ENCODE measurements at places on chromosomes 16 and 17. TPM values are rescaled to one million over a fixed set of nuclear protein-coding genes. Genes with fewer than 3 reads are reported as not detected.
A peak's percentile ranks its signal among the peaks of the same experiment; 100 is the strongest.

- peak; percentile 8 for DNase-seq
Measured at GRCh38 chr17:30965686-30966085, 5.2 kb upstream of the RNF135 start.

- no peak for DNase-seq
Measured at GRCh38 chr16:85888405-85889331, 10.3 kb upstream of the IRF8 start.

DNA sequence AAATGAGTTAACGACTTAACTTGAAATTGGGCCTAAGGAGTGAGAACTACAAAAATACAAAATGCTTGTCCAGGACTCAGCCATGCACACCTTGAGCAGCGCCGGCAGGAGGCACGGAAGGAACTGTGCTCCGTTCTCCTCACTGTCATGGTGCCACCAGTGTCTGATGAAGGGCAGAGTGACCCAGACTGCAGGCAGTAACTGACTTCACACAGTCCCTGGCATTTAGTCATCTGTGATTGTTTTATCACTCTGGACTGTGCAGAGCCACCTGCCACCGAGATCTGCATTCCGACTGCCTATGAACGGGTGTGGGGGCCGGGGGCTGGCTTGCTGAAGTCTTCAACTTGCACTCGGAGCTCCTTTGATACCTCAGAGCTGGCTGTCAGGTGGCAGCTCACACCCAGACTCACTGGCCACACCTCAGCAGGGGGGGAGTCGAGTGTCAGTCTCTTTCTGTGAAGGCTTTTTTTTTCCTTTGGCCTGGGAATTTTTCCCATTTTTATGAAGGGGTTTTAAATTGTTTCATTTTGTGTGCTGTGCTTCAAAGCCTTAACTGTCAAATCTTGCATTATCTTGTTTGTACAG is 20.2 kb upstream of the ENDOV start:
- no peak for DNase-seq

- no peak for DNase-seq
Measured at GRCh38 chr17:3739422-3740124, 15.9 kb downstream of the HASPIN start.

The CMIP gene
- 8.6 TPM for total RNA-seq

DNA sequence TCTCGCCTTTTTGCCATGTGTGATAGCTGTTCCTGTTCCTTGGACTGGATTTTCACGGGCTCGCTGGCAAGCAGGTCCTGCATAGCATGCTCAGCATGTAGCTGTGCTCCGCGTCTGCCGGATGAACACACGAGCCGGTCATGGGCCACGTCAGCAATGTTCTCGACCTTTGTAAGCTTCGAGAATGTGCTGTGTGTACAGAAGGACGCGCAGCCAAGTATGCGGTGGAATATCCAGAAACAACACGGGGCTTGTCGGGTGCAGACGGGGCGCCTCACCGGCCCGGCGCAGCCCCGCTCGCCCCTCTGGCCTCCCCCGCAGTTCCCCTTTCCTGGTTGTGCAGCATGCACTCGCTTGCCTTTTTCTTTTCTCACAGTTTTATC is 42.2 kb downstream of the RPTOR start:
- peak; percentile 30 for DNase-seq

The CX3CL1 gene
- total RNA-seq = 10.9 TPM

DNA sequence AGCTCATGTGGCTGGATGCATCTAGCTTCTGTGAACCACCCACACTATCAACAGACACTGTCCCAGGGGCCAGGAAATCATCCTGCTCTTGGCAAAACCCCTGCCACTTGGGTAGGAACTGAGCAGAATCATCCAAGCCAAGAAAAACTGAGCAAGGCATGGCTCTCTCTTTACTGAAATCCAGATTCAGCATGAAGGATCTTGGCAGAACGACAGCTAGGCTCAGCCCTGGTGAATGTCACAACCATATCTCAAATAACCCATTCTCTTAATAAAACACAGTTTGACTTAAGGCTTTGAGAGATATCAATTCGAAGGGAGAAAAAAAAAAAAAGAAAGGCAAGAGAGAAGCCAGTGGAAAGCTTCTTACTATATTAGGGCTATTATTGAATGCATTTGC is 72.2 kb downstream of the MAF start:
- no peak for DNase-seq

The WNK4 gene
- 0.30 TPM for total RNA-seq

- DNase-seq = peak; percentile 53
Measured at GRCh38 chr17:81990836-81991683, 13.6 kb downstream of the ASPSCR1 start.

The SLC47A1 gene
- total RNA-seq = 56.1 TPM

DNA sequence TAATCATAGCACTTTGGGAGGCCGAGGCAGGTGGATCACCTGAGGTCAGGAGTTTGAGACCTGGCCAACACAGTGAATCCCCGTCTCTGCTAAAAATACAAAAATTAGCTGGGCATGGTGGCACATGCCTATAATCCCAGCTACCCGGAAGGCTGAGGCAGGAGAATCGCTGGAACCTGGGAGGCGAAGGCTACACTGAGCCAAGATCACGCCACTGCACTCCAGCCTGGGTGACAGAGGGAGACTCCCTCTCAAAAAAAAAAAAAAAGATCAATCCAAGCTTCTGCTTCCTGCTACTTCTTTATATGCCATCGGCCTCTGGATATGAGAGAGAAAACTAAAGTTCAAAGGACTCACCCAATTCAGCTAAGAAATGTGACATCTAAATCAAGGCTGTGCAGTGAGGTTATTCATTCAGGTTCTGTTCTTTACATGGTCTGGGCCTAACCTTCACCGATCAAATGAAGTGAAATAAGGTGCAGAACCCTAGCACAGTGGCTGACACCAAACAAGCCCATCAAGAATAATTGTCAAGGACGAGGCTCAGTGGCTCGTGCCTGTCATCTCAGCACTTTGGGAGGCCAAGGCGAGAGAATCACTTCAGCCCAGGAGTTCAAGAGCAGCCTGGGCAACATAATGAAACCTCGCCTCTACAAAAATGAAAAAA is 25.6 kb downstream of the ZP2 start:
- DNase-seq = no peak

- DNase-seq = no peak
Measured at GRCh38 chr16:50692999-50693781, at the start of gene NOD2. NOD2 (plus strand) TSS chr16:50693606; CDS start chr16:50699496, 5,890 bp downstream.

The CCL7 gene
- 0.28 TPM for total RNA-seq

The C17orf107 gene
- not detected for total RNA-seq

GRCh38 chr16:183005-183404 is 2.7 kb downstream of the HBQ1 start:
- DNase-seq = no peak

- no peak for DNase-seq
Measured at GRCh38 chr16:6728381-6728780, 604.3 kb upstream of the RBFOX1 start.

GRCh38 chr17:35738519-35739133 is 7.2 kb downstream of the RASL10B start:
- no peak for DNase-seq

- no peak for DNase-seq
Measured at GRCh38 chr17:74118504-74118903, 85.0 kb upstream of the RPL38 start.

- DNase-seq = no peak
Measured at GRCh38 chr17:11690681-11691080, 92.4 kb downstream of the DNAH9 start.

GRCh38 chr16:85252014-85252413 is 139.7 kb upstream of the CIBAR2 start:
- DNase-seq = no peak

DNA sequence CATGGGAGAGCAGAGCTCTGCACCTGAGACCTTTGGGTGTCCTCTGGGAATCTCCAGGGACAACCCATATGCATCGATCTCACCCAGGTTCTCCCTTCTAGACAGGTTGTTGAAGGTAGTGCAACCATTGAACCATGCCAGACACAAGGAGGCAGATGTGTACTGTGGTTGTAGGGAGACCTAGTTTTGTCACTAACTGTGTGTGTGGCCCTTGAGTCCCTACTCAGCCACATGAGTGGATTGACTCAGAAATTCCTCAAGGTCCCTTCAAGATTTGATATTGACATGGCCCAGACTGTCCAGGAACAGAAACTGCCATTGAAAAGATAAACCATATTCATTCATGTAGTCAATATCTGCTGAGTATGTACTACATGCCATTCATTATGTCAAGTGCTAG is 396.4 kb upstream of the CCL2 start:
- DNase-seq = no peak

- peak; percentile 38 for DNase-seq
Measured at GRCh38 chr16:88317613-88317965, 65.2 kb upstream of the ZNF469 start.

The CAPNS2 gene
- not detected for total RNA-seq

DNA sequence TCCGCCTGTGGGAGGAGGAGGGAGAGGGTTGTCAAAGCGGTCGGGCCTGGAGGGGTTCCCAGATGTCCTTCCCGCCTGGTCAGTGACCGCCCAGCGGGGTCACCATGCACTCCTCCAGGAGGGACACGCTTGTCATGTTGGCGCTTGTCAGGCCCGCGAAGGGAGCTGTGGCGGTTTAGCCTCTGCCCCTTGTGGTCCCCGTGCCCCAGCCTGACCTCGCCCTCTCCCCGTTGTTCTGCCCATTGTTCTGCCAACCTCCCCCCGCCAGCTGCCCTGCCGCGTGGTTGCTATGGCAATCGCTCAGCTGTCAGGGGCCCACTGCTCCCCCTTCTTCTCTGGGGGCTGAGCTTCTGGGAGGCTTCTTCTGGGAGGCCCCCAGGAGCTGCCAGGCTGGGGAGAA is 146.4 kb upstream of the CIBAR2 start:
- DNase-seq = no peak

The CCDC154 gene
- 0.69 TPM for total RNA-seq

GRCh38 chr16:50532576-50532975 is 15.6 kb upstream of the NKD1 start:
- no peak for DNase-seq

DNA sequence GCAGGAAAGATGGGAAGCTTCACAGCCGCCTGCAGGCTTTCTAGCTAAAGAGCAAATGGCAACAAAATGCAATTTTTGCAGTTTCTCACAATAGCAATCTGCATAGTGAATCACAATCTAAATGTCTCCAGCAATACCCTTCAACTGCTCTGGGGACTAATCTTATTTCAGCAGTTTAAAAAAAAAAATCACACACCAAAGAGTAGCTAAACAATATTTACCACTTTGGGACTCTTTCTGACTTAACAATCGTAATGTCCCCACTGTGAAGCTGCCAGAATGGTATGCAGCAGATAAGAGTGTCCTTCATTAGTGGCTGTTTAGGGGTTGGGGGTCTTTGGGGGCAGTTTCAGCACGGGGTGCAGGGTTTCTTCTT is 9.8 kb downstream of the CPPED1 start:
- DNase-seq = no peak

DNA sequence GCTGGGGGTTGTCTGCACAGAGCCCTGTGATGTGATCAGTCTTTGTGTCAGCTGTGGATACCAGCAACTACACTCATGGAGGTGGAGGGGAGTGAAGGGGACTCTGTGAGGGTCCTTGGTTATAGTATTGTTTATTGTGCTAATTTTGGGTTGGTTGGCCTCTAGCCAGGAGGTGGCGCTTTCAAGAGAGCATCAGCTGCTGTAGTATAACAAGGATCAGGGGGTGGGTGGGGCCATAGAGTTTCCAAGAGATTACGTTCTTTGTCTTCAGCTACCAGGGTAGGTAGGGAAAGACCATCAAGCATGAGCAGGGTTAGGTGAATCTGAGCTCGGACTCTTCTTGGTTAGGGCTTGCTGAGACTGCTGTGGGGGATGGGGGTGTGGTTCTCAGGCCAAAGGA is 97.1 kb upstream of the HS3ST3A1 start:
- DNase-seq = no peak

The VEZF1 gene
- 92.5 TPM for total RNA-seq

GRCh38 chr16:73432850-73433730 is 385.2 kb upstream of the ZFHX3 start:
- DNase-seq = no peak

DNA sequence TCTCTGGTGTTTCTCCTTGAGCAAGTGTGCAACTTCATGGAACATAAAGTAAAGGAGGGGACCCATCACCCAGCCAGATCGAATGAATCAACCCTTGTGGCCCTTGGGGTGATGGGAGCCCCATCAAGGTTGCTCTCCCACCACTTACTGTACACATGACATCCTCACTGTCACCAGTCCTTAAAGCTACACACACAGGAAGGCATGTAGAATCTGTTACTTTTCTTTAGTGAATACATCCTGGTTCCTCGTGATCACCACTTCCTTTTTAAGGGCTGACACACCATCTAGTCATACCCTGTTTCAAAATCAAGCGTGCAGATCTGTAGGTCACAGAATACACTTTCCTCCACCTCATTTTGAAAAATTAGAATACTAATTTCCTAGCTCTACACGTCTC is 22.6 kb upstream of the MPHOSPH6 start:
- DNase-seq = no peak
